SIG-M5 (cell line): ENCODE measurements at places on chromosomes 13 and 19.

GRCh38 chr19:30830875-30831274, 458.7 kb downstream of the ZNF536 start:
- DNase-seq = no peak

DNA sequence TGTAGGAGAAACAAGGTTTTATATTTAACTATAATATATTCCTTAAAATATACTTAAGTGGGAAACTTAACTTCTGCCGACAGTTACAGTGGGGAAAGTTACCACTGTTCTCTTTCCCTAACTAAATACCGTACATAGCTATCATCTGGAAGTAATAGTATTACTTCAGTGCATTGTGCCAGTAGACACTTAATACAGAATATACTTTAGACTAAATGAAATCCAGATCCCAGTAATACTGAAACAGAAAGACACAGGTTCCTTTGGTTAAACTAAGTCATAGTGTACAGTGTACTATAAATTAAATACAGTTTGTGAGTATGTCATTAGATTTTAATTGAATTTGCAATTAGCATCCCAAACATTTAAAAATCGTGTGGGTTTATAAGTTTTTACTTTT, 107.5 kb downstream of the PCCA start:
- no peak for DNase-seq

DNA sequence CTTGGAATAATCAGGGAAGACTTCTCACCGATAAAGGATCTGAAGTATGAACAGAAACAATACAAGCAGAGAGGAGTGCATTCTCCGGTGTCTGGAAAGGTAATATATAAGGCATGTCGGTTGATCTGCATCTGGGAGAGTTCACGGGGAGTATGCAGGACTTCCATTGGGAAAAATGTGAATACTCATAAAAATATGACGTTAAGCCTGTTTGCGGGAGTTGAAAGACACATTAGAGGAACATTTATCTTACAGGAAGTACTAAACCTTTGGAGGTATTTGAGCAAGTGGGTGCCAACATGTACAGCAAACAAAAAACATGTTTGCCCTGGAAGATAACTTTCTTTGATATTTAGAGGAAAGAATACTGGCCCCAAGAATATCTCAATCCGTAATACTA, 286.8 kb downstream of the SLITRK6 start:
- no peak for DNase-seq

DNA sequence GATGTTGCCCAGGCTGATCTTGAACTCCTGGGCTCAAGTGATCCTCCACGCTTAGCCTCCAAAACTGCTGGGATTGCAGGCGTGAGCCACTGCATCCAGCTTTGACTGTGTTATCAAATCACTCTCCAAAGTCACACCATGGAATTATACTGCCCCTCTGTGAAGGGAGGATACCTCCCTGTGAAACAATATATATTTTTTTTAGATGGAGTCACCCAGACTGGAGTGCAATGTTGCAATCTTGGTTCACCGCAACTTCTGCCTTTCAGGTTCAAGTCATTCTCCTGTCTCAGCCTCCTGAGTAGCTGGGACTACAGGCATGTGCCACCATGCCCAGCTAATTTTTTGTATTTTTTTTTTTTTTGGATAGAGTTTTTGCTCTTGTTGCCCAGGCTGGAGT, 7.7 kb downstream of the TYK2 start:
- peak; percentile 69 for DNase-seq

DNA sequence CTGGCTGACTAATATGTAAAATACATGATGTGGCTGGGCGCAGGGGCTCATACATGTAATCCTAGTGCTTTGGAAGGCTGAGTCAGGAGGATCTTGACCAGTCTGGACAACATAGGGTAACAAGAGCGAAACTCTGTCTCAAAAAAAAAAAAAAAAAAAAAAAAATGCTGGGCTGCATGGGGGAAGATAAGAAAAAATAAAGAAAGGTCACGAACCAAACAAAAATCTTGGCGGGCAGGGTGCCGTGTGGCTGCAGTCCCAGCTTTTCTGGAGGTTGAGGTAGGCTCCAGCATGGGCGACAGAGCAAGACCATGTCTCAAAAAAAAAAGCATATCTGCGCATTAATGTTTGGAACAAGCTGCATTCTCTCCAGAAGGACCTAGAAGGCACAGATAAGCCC, 8.7 kb downstream of the RNASEH2A start:
- no peak for DNase-seq
